ENCODE measurements at places on chromosomes 7 and 10.

DNA sequence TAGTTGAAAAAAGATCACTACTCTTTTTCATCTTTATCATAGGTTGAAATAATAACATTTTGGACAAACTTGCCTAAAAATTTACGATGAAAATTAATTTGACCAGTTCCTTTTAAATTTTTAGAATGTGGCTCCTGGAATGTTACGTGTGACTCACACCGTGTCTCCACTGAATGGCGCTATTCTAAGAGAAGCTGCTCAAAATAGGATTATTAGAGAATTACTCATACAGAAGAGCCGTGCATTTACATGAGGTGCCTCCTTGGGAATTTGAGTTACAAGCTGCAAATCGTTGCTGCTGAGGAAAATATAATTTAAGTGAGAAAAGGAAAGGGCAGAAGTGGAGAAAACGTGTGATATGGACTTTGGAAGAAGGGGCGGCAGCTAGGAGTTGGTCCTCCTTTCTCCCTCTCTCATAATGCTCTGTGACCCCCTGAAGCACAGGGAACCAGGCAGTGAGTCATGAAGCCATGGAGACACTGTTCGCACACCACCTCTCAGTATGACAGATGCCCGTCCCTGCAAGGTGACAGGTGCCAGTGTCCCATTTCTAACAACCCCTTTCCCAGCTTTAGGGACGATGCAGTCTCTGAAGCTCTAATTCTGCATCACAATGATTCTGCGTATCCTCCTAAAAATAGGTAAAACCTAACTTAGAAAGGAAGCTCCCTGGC is 323.2 kb upstream of the COBL start:
- DNase-seq = no peak

DNA sequence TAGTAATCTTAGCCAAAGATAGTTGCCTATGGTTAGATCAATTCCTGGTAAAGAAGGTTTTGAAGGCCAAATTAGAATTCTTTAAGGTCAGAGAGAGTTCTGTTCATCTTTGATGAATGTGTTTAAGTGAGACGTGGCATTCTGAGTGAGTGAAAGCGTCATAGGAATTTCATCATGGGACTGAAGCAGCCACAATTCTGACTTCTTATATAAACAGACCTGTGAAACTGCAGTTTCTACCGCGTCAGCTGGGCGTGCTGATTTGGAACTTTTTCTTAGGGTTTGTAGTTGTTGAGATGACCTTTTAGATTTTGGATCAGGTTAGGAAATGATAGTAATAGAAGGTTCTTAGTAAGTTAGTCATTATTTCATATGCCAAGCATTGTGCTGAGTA is 103.8 kb downstream of the CNNM2 start:
- DNase-seq = no peak

- no peak for DNase-seq
These were observed 123.2 kb downstream of the TACC2 start for GRCh38 chr10:122112021-122112616.

GRCh38 chr10:80046629-80047441 is 31.6 kb upstream of the TMEM254 start:
- peak; percentile 72 for DNase-seq

DNA sequence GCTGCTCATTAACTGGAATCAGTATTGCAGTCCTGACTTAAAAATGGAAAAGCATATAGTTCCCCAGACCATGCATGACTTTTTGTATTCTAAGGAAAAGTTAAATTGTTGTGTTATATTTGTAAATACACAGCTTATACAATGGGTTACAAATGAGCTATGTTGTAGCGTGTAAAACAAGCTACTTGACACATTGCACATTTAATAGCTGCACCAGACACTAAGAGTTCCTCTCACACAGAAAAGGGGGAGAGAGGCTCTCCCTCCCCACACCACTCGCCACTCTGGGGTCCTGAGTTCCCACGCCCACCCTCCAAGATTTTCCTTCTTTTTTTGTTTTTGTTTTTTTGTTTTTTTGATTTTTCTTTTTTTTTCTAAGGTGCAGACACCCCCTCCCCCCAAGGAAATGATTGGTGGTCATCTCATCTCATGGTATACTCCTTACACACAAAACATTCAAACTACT is 6.3 kb downstream of the KLF6 start:
- no peak for DNase-seq

GRCh38 chr10:67697724-67698131 is 1.7 kb upstream of the CTNNA3 start:
- peak; percentile 18 for DNase-seq

DNA sequence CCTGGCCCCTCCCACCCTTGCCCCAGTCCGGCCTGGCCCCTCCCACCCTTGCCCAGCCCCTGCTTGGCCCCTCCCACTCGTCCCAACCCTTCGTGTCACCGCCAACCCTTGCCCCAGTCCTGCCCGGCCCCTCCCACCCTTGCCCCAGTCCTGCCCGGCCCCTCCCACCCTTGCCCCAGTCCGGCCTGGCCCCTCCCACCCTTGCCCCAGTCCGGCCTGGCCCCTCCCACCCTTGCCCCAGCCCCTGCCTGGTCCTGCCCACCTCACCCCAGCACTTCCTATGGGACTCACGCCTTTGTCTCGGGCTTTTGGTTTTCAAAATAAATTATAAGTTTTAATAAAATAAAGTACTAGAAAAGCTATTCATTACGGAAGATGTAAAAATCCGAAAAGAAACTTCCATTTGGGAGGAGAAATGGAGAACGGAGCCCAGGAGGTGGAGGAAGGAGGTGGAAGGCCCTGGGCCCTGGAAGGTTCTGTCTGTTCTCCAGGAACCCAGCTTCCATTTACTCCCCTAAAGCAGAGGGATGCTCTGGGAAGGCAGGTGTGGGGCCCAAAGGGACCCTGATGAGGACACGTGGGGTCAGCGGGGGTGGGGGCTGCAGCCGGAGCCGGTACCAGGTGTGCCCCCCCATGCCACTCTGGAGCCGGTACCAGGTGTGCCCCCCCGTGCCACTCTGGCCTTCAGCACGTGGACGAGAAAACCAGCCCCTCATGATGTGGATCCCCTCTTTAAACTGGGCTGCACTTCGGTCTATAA is 52.2 kb downstream of the PWWP2B start:
- DNase-seq = no peak

DNA sequence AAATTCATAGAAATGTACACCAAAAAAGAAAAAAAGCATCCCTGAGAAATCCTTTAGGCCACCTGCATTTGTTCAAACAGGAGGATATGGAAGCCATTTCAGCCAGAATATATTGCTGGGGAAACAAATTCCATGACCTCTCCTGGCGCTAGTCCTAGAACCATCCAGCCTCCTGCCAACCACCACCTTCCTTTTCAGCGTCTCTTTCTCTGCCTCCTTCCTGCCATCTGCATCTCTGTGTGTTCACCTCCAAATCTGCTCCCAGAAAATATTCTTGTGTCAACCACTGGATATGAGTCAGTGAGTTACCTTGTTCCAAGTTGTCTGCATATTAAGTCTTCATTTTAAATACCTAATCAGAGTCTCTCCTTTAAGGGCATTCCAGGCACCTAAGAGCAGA is 50.6 kb upstream of the NPY start:
- DNase-seq = no peak

DNA sequence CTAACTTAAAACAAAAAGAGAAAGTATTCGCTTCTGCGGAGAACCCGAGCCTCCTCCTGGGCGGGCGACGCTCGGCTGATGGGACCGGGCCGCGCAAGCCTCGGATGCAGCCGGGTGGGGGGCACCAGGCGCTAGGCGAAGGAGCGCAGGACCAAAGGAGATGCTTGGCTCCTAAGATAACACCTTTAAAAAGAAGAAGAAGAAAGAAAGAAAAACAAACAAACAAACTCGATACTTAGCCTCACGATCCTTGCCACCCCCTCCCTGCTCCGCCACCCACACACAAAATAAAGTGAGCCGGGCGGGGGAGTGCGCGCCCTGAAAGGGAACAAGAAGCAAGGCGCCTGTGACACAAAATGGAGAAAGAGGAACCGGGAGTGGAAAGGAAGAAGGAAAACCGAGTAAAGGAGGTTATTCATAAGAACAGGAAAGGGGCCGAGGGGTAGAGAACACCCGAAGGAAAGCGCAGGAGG is 34.0 kb upstream of the EBLN1 start:
- peak; percentile 78 for DNase-seq

GRCh38 chr10:128158021-128158795 is 32.0 kb upstream of the MKI67 start:
- no peak for DNase-seq

DNA sequence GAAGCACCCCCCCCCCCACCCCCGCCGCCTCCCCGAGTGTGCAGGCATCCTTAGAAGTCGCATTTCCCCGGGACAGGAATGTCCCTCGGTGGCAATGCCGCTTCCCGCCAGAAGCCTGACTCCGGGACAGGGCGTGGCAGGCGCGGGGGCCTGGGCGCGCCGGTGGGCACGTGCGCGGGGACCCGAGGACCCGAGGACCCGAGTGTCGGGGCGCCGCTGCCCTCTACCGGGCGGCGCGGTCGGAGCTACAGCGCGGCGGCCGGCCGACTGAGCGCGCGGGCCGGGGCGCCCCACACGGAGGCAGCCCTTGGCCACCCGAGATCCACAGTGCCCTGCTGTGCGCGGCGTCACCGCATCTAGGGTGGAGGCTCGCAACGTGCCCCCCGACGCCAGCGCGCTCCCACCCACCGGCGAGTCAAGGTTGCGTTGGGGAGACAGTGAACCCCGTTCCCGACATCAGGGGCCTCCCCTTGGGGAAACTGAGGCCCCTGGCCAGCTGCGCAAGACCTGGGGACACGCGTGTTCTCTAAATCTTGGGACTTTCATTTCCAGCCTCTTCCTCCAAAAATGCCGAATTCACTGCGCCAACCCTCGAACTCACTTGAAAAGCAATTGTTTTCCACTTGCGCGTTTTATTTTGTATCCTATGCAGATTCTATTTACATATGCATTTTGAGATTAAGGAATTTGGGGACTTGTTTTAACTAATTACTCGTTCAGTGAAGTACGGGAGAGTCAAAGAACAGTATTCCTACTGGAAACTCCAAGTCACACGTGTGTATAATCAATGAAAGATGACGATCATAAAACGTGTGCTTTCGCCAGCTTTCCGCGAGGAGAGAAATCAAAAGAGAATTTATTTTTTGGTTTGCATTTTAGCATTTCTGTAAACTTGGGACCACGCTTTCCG is 3.1 kb upstream of the CUX1 start:
- peak; percentile 55 for DNase-seq

- no peak for DNase-seq
These were observed 44.4 kb downstream of the TMEM270 start for GRCh38 chr7:73905360-73905759.

DNA sequence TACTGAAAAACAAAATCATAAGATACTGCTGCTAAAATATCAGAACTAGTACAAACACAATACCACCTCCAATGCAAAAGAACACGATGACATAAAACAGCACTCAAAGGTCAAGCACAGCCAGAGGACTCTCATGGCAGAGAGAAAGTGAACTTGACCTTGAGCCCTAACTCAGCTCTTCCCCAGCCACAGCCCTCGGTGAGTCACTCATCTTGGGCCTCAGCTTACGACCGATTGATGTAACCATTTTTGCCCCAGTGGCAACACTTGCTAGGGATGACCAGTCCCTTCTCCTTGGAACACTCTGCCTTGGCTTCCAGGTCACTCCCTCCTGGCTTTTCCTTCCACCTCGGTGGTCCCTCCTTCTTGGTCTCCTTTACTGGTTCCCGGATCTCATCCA is 77.8 kb downstream of the JAZF1 start:
- DNase-seq = no peak

- DNase-seq = no peak
These were observed 28.5 kb downstream of the MKLN1 start for GRCh38 chr7:131355917-131356777.

Data from activated CD4-positive, alpha-beta memory T cell treated with anti-CD3 and anti-CD28 coated beads, Interleukin-2, amount 10 ng/mL, durations not matched to agents 7 days and 5 days (primary cell).